ENCODE measurements at places on chromosomes 5 and 9.

- DNase-seq: no peak
These were observed 70.2 kb downstream of the FNBP1 start for GRCh38 chr9:129972816-129973215.

GRCh38 chr5:94485067-94485466 lies 133.3 kb downstream of the KIAA0825 start:
- no peak for DNase-seq

DNA sequence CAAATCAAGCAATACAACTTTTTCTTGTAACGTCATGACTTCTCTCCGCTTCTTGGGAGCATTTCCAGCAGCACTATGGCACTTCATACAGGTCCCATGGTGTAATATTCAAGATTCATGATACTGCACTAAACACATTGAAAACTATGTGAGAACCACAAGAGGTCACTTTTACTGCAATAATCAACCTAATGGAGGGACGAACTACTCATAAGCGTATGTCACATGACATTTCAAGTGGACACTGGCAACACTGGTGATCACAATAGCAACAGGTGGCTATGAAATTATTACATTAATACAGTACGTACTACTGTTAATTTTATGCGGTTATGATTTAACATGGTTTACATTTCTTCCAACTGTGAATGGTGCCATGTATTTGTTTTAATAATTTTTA lies 78.6 kb upstream of the TBC1D9B start:
- DNase-seq: no peak

DNA sequence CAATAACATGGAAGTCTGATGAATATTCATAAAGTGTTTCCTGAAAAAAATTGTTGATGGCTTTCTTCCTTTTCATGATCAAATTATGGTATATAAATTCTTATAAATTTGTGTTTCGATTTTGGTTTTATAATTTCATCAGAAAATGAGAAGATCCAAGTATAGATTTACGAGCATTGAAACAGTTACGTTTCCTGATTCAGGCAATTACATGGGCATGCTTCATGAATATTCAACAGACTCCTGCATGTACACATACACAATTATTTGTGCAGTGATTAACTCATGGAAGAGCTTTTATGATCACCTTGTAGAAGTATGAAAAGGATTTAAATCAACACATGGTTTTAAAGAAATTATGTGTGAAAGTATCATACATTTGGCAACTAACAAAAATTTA lies 136.7 kb downstream of the MPDZ start:
- no peak for DNase-seq

GRCh38 chr5:118249386-118249785 lies 739.0 kb downstream of the DTWD2 start:
- no peak for DNase-seq
